Left lobe of liver (tissue), 2 donors: ENCODE measurements at places on chromosomes 5 and 9. TPM values are rescaled to one million over a fixed set of nuclear protein-coding genes. Genes with fewer than 3 reads are reported as not detected.

CARD9 gene
- 2.1 TPM for total RNA-seq

MEIKIN gene
- total RNA-seq, result not detected

FOXI1 gene
- not detected for total RNA-seq

RARS1 gene
- 26.6 TPM for total RNA-seq

ANKRD34B gene
- not detected for total RNA-seq

GRCh38 chr9:115164511-115164974 lies 46.6 kb upstream of the TNC start:
- DNase-seq, result no peak

- DNase-seq, result no peak
Measured at GRCh38 chr5:173429489-173430150, 101.4 kb upstream of the STC2 start.

DNA sequence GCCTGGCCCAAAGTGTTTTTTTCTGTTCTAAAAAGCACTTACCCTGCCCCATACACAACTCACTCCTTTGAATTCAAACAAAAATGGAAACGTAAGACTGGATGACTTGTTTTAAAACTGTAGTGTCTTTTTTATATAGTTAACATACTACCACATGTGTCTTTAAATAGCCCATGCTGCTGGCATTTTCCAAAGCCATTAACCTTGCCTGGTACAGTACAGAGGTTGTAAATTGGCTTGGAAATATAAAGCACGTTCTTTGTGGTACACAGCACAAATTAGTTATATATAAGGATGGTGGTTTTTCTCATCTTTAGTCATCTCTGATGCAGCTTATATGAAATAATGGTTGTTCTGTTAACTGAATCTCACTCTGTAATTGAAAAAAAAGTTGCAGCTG lies 519.7 kb upstream of the ZNF608 start:
- no peak for DNase-seq

- no peak for DNase-seq
Measured at GRCh38 chr5:88734983-88735382, 148.0 kb downstream of the MEF2C start.

GRCh38 chr5:113546703-113547183 lies 33.2 kb downstream of the YTHDC2 start:
- DNase-seq, result no peak

- no peak for DNase-seq
Measured at GRCh38 chr5:33328818-33329217, 111.9 kb upstream of the TARS1 start.

DNA sequence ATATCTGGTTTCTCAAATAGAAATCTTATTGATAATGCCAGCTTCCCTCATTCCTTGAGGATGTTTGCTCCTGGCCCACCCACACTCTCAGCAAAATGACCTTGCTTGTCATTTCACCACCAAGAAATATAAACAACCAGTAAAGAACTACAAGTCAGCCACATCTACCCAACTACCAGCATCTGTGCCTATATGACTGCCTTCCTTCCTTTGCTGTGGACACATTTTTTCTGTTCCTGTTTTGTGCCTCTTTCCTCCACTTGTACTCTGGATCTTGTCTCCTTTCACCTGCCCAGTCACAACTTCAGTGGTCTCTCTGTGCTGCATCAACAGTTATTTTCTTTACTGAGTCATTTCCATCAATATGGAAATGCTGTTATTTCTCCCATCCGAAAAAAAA lies 20.3 kb downstream of the KIF2A start:
- no peak for DNase-seq

- no peak for DNase-seq
Measured at GRCh38 chr9:21576331-21577189, 94.4 kb upstream of the IFNE start.
